AG08395 (cell line): ENCODE measurements at places on chromosomes 3 and 15.

GRCh38 chr3:124292329-124292728, 300.4 kb upstream of the ROPN1 start:
- DNase-seq = no peak

DNA sequence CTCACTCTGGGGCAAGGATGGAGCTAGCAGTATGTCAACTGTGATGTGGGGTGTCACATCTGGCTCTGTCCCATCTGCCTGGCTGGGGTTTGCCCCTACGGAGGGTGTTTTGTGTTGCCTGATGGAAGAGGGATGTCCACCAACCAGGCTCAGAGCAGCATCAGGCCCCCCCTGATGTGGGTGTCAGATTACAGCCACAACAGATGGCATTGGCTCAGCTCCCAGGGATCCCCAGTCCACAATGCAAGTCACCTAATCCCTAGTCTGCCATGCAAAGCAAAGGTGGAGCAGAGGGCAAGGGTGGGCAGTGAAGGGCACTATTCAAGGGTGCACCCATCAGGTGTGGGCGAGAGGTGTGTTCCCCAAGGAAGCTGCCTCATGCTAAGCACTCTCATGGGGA, 48.9 kb upstream of the AMOTL2 start:
- peak; percentile 78 for DNase-seq

DNA sequence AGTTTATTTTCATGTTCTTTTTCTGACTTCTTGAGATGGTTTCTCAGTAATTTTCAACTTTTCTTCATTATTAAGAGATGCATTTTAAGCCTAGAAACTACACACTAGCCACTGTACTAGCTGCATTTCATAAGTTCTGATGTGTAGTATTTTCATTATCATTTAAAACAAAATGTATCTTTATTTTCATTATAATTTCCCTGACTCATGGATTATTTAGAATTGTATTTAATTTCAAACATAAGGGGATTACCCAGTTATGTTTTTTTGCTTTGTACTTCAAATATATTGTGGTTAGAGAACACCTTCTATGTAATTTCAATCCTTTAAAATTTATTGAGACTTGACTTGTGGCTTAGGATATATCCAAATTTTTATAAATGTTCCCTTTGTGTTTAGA, 44.5 kb downstream of the STT3B start:
- no peak for DNase-seq

GRCh38 chr15:62250186-62250585, 85.1 kb upstream of the C2CD4B start:
- DNase-seq = no peak

DNA sequence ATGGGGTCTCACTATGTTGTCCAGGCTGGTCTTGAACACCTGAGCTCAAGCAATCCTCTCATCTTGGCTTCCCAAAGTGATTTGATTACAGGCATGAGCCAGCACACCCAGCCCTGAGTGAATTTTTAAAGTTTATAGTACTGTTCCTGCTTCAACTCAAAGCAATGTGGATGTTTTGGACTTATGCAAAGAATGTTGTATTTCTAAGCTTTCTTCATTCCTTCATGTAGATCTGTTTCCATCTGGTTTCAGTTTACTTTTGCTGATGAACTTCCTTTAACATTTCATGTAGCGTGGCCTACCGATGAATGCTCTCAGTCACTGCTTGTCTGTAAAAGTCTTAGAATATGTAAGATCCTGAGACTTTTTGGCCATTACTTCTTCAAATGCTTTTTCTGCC, 23.2 kb downstream of the NRG4 start:
- peak; percentile 6 for DNase-seq

DNA sequence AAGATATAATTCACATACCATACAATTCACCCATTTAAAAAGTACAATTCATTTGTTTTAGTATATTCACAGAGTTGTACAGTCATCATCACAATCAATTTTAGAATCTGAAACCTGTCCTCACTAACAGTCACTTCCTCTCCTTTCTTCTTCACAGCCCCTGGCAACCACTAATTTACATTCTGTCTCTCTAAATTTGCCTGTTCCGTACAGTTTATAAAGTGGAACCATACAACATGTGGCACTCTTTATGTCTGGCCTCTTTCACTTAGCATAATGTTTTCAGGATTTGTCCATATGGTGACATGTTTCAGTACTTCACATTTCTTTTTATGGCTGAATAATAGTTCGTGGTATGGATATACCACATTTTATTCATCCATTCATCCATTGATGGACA, 22.7 kb downstream of the ERICH6 start:
- DNase-seq = no peak

- no peak for DNase-seq
Measured at GRCh38 chr3:172832983-172833382, 82.5 kb downstream of the ECT2 start.

GRCh38 chr3:43093006-43093405, 12.9 kb downstream of the POMGNT2 start:
- no peak for DNase-seq

DNA sequence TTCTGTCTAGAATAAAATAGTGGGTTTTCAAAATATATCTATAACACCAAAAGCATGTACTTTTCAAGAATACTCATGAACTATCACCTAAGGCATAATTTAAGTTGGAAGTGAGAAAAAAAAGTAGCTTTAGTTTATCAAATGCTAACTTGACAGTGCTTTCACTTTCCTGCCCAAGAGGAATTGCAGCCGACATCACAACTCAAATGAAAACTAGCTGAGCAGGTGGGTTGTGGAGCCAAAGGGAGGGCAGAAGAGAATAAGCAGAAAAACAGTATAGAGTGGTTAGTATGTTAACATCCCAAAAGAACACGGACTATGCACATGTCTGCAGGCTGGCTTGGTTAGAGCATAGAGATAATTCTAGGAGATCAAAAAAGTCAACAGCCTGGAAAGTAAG, 120.9 kb downstream of the NEDD4 start:
- no peak for DNase-seq

DNA sequence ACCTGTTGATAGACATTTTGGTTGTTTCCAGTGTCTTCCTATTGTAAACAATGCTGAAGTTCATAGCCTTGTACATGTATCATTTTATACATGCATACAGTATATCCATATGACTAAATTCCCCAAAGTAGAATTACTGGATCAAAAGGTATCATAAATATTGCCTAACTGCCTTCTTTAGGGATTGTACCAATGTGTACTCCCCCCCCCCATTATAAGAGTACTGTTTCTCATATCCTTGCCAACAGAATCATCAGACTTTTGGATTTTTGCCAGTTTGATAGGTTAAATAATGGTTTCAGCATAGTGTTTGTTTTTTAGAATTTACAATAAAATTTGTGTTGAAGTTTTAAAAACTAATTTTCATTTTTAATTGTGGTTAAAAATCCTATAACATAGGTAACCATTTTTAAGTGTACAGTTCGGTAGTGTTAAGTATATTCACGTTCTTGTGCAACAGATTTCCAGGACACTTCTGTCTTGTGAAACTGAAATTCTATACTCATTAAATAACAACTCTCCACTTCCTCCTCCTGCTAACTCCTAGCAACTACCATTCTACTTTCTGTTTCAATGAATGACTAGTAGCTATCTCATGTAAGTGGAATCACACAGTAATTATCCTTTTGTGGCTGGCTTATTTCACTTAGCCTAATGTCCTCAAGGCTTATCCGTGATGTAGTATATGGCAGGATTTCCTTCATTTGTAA, 30.8 kb upstream of the MAP3K13 start:
- no peak for DNase-seq

- DNase-seq = no peak
Measured at GRCh38 chr3:128761392-128761791, 35.4 kb downstream of the RAB7A start.

DNA sequence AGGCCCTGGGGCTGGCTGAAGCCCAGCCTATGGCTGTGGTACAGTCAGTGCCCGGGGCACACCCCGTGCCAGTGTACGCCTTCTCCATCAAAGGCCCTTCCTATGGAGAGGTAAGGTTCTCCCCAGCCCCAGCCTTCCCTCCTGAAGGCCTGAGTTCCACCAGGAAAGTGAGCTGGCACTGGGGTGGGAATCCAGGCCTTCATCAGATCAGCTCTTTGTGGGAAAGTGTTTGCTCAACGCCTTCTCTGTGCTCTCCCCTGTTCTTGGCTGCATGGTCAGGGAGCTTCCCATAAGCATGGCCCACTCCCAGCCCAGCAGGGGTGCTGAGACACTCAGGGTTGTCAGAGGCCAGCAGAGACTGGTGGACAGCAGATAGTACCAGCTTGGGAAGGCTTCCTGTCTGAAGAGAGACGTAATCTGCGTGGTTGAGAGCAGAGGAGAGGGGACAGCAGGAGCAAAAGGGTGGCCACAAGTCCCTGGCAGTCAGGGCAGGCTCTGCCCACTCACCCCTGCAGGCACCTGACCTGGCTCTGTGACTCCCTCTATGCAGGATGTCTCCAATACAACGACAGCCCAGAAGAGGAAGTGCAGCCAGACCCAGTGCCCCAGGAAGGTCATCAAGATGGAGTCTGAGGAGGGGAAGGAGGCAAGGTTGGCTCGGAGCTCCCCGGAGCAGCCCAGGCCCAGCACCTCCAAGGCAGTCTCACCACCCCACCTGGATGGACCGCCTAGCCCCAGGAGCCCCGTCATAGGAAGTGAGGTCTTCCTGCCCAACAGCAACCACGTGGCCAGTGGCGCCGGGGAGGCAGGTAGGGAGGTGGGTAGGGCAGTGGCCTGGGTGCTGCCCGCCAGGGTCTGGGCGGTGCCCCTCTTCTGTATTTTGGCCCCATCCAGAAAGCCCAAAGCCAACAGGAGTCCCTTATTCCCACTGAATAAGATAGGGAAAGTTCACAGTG, 38.4 kb downstream of the PML start:
- DNase-seq = no peak

GRCh38 chr15:40366457-40367370, 8.7 kb downstream of the DISP2 start:
- no peak for DNase-seq

GRCh38 chr15:87940768-87941167, 315.8 kb downstream of the NTRK3 start:
- no peak for DNase-seq

DNA sequence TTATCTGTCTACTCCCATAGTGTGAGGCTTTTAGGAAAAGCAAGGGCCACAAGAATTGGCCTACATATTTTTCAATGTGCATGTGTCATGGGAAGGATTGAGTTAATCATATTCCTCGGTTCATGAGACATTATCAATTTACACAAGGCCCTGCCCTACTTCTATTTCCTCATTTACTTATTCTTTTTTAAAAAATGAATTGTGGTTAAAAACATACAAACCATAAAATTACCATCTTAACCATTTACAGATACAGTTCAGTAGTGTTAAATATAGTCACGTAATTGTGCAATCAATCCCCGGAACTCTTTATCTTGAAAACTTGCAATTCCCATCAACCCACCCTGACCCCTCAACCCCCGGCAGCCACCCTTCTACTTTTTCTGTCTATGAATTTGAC, 284.0 kb upstream of the GADL1 start:
- no peak for DNase-seq

- DNase-seq = no peak
Measured at GRCh38 chr3:188911026-188911850, 260.5 kb upstream of the TPRG1 start.

DNA sequence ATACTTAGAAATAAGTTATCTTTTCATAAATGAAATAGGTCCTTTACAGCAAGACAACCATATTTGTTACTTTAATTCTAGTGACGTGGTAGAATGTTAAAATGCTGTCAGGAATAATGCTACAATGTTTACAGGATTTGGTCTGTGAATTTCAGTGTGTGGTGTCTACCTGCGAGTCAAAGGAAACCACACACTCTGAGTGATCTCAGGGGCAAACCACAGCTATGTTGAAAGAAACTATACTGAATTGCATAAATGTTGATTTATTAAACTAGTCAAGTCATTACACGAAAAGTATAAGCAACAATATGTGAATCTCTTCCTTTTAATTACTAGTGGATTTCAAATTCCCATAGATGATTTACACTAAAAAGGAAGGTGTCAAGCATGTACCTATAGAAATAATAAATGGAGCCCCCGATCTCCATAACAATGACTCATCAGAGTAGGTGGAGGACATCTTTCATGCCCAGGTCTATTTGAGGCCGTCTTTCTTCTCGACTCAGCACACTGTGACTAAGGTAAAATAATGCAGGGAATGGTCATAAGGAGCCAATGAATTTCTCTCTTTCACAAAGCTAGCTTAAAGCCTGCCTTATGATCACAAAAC, 463.0 kb downstream of the ERC2 start:
- DNase-seq = no peak

DNA sequence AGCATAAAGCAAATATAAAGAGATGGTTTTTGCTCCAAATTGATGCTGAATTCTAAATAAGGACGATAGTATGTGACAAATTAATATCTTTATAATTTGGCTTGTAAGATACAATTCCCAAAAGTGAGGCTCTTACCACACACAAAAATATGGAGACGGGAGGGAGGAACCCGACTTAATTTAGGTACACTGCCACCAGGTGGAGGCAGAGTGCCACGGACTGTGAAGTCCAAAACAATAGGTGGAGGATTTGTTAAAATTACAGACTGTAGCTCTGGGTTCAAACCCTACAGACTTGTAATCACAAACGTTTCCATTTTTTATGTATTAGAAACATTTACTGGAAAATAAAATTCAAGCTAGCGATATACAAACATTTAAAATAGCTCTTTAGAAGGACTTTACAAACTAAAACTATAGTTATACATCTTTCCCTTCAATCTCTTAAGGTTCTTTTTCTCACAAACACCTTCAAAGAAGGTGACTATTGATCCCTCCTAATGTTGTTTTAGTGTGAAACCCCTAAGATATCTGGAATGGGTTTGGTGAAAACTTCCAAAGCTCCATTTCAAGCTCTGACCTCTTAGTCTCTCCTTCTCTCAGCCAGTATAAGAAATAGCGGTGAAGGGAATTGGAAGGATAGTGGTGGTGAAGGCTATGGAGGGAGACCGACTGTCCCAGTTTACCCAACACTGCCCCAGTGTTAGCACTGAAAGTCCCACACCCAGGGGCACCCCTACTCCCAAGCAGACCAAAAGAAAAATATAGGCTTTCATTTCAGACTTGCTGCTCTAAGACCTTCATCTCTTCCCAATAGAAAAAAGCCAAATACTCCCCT, 89.7 kb downstream of the AQP9 start:
- peak; percentile 66 for DNase-seq
